Left kidney (tissue), 8 donors: ENCODE measurements at places on chromosomes 2 and 18. TPM values are rescaled to one million over a fixed set of nuclear protein-coding genes. Genes with fewer than 3 reads are reported as not detected.

Gene MROH2A
- 0.28 TPM for polyA plus RNA-seq

Gene ARPC2
- polyA plus RNA-seq, result 260 TPM

Gene CFAP65
- 0.28 TPM for polyA plus RNA-seq

Gene CYS1
- polyA plus RNA-seq, result 83.0 TPM

Gene CLEC4F
- 0.12 TPM for polyA plus RNA-seq

Gene RMDN2
- 14.5 TPM for polyA plus RNA-seq

DNA sequence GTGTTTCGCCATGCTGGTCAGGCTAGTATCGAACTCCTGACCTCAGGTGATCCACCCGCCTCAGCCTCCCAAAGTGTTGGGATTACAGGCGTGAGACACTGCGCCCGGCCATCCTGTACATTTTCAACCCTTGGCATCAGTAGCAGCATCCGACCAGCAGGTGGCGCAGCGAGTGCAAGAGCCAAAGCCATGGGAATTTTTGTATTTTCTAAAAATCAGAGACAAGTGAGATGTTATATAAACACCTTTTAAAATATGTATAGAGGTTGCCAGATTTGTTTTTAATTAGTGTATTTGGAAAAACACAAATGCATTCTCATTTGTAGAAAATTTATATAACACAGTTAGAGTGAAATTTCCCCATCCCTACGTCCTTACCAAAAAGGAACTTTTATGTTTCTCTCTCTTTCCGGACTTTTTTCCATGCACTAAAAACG lies 36.8 kb downstream of the MOGAT1 start:
- peak; percentile 64 for DNase-seq

- no peak for DNase-seq
Observed at GRCh38 chr2:105394951-105395611, 3.8 kb downstream of the FHL2 start.

DNA sequence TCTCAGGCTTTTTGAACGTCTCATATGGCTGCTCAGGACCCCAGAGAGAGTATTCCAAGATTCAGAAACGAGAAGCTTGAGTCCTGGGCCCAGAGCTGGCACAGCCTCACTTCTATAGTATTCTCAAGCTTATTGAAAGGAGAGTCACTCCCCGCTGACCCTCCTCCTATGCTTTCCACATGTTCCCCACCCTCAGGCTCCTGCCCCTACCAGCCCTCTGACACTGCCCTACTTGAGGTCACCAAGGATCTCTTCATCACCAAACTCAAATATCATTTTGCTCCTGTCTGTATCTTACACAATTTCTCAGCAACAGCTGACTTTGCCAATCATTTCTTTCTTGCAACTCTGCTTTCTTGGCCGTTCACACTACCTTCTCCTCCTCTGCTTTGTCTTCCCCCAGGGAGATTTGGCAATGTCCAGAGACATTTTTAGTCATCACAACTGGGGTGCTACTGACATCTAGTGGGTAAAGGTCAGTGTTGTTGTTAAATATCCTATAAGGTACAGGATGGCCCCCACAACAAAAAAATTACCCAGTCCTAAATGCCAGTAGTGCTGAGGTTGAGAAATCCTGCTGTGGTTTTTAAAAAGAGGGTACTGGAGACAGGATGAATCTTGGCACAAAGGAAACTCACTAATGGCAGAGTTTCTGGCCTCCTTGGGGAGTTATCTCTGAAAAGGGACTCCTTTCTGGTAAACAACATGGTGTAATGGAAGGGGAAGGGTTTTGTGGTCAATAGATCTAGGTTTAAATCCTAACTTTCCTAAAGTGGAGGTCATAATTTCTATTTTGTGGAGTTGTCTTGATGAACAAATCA lies 26.9 kb upstream of the INSIG2 start:
- DNase-seq, result no peak

- no peak for DNase-seq
Observed at GRCh38 chr2:8488001-8488738, 193.7 kb upstream of the ID2 start.

- DNase-seq, result no peak
Observed at GRCh38 chr2:190996338-190996946, 17.5 kb downstream of the STAT1 start.

- DNase-seq, result no peak
Observed at GRCh38 chr2:10260130-10260529, 42.6 kb upstream of the HPCAL1 start.

GRCh38 chr2:197879812-197880408 lies 75.5 kb downstream of the PLCL1 start:
- DNase-seq, result no peak

DNA sequence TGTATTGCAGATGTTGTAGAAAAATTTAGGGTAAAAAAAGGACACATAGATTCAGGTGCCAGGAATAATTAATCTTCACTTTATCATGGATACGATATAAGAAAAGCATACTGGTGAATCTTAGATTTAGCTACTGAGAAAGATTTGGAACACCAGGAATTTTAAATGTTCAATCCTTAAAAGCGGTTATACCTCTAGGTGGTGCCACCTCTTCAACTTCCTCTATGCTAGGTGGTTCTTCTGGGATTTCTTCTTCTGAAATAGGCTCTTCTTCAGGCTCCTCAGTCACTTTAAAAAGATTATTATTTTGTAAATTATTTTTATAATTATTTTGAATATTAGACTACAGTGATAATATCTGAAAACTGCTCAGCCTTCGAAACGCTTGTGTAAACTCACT lies 133.1 kb downstream of the TTN start:
- DNase-seq, result no peak
